ENCODE measurements at places on chromosomes 4 and X.

DNA sequence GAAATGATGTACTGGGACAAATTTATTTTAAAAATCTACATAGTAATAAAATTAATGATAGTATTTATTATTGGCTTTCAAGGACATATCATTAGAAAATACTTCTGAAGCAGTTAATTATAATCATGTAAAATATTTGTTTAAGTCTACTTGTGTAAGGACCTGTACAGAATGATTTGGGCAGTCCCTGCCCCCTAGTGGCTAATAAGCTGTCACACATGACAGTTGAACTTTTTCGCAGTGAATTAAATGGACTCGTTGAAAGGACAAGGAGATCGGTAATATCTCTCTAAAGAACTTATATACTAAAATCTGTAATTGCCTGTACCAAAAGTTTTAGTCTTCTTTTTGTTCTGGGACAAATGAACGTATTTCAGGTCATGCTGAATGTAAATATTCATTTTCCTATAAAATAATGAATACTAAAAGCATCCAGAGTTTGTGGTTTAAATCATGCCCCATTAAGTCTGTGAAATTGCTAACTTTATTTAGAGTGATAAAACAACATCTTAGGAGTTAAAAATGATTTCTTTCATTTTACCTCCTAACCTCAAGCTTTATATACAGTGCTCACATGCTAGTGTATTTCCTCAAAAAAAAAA lies 13.6 kb downstream of the EXOC1 start:
- DNase-seq, result peak; percentile 61

GRCh38 chrX:123217077-123217476 lies 33.0 kb downstream of the GRIA3 start:
- DNase-seq, result no peak

GRCh38 chr4:4269856-4270255 lies 20.1 kb downstream of the LYAR start:
- peak; percentile 60 for DNase-seq

GRCh38 chr4:76420762-76421581 lies at the start of gene CCDC158:
CCDC158 (minus strand) TSS chr4:76421141; CDS start chr4:76403207, 17,934 bp downstream.
- no peak for DNase-seq

- DNase-seq, result peak; percentile 39
Measured at GRCh38 chrX:43949669-43950068, 23.5 kb downstream of the NDP start.

DNA sequence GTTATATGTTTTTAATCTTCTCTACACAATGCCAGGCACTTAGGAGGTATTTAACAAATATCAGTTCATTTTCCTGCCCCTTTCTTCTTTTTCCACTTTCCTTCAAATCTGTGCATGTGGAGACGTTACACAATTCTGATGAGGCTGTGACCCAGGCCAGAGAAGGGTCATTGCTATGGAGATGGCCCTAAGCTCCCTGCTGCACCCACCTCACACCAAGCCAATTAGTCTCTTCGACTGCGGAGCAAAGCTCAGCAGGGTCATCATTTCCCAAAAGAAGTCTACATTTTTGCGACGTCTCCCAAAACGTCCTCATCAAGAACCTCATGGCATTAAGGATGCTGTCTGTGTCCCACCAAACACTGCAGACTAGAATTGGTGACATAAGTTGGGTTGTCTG lies 28.9 kb upstream of the VEGFD start:
- DNase-seq, result no peak

DNA sequence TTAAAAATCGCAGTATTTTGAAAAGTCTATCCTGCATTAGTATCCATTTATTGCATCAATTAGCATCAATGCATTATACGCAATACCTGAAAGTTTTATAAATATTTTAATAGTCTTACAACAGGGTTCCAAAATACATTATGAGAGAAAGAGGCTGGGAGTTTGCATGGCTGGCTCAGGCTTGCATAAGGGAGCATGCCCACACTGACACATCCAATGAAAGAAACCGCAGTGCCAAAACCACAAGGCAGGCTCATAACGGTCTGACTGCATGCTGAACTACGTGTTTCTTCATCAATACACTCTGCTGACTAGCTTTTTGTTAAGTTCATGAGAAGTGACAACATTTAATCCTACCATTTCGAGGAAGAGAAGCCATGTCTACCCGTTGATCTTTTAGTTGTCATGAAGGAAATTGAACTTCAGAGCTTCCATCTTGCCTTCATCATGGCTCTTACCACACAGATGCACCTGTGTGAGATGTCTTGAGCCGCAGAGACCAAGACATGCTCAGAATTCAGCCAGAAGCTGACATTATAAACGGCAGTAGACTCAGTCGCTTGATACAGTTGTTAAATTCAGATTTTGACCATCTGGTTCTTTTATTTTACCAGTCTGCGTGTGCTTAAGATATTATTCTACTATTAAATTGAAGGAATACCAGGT lies 168.8 kb upstream of the FRG1 start:
- no peak for DNase-seq

DNA sequence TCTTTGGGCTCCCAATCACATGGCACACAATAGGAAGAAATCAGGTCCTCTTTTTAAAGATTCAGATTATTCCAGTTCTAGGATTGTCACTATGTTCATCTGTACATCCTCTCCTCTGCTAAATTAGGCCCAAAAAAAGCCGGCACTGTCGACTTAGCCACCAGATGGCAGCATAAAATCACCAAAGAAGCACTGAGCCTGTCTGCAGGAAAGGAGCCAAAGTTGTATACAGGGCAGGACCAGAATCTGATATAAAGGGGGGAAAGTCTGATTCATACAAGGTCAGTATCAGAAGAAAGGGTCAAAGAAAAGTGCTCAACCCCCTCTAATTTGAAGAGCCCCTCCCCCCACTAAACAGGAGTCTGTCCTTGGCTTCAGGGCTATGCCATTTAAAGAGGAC lies 292.5 kb downstream of the CHIC1 start:
- DNase-seq, result peak; percentile 75

GRCh38 chr4:168484626-168485025 lies 4.3 kb upstream of the DDX60L start:
- no peak for DNase-seq

GRCh38 chrX:72029483-72030411 lies 102.0 kb downstream of the RTL5 start:
- DNase-seq, result no peak

- DNase-seq, result no peak
Measured at GRCh38 chrX:94524867-94525266, 850.9 kb downstream of the FAM133A start.

- DNase-seq, result no peak
Measured at GRCh38 chrX:143754183-143754582, 33.6 kb upstream of the SPANXN2 start.

GRCh38 chr4:52366191-52366590 lies 292.9 kb downstream of the USP46 start:
- no peak for DNase-seq

GRCh38 chr4:128268970-128269369 lies 18.6 kb downstream of the PGRMC2 start:
- DNase-seq, result no peak

GRCh38 chrX:85114776-85115175 lies 111.1 kb downstream of the APOOL start:
- DNase-seq, result no peak

DNA sequence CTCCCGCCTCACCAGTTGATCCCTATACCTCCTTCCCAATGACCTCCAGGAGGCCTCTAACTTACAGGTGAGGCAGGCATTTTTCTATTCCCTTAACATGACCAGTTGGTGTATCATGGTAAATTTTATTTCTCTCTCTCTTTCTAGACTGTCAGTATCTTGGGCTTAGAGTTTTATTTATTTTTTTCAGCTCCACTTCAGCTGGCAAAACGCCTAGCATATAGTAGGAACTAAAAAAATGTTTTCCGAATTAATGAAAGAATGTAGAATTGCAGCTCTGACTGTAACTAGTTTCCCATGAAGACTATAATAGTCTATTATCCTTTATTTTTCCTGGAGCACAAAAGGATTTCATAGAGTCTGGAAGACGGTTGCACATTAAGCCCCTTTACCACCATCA lies 84.8 kb downstream of the PDE5A start:
- DNase-seq, result no peak

DNA sequence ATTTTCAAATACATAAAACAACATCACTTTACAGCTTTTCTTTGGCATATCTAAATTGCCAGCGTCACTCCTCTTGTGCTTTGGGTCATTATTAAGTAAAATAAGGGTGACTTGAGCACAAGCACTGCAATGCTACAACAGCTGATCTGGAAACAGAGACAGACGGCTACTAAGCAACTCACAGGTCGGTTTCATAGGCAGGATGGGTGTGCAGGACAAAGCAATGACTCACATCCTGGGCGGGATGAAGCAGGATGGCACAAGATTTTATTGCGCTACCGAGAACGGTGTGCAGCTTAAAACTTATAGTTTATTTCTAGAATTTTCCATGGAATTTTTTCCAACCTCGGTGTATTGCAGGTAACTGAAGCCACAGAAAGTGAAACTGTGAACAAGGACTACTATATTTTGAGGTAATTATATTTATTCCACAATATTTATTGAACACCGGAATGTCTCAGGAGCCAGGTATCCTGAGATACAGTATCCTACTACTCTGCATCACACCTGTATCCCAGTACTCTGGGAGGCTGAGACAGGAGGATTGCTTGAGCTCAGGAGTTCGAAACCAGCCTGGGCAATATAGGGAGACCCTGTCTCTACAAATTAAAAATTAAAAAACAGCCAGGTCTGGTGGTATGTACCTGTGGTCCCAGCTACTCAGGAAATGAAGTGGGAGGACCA lies 215.5 kb downstream of the APBB2 start:
- no peak for DNase-seq

GRCh38 chrX:7127056-7127455 lies 20.5 kb upstream of the STS start:
- no peak for DNase-seq

GRCh38 chrX:153844509-153845082 lies 14.3 kb upstream of the PDZD4 start:
- DNase-seq, result no peak

DNA sequence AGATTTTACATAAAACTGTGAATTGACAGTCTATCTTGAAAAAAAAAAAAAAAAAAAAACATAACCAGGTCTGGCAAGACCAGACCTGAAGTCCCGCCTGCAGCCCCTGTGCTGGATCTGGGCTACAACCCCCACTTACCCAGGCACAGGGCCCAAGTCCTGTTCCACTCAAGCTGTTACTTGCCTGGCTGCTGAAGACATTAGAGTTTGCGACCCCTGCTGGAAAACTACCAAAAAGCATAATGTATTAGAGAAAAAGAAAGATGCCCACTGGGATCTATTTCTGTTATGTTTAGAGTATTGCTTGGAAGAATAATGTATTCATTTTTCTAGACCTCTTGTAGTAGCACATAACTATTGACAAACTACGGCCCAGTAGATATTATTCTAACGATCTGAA lies 4.7 kb downstream of the HS3ST1 start:
- peak; percentile 5 for DNase-seq

Measured in CD4-positive, alpha-beta T cell treated with Interleukin-6 at 100 ng/mL for 8 hours (primary cell).